ENCODE measurements at places on chromosomes 2 and 18.

DNA sequence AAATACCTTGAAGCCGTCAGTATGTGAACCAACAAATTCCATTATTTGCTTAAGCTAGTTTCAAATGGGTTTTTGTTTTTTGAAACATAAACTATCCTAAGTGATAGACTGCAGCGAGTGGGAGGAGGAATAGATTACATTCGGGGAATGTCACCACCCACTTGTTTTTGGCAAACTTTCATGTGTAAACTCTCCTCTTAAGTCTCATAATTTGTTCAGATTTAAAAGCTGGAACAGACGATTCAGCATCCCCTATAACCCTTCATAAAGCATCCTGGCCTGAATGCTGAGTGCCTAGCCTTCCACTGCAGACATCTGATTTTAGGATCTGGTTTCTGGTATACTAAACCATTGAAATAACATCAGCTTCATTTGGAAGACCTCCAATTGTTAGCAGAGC is 51.0 kb downstream of the CPO start:
- no peak for DNase-seq

GRCh38 chr2:241095594-241096290 is 6.3 kb downstream of the MTERF4 start:
- DNase-seq: no peak

- no peak for DNase-seq
Observed at GRCh38 chr2:56803596-56803995, 619.8 kb downstream of the CCDC85A start.

DNA sequence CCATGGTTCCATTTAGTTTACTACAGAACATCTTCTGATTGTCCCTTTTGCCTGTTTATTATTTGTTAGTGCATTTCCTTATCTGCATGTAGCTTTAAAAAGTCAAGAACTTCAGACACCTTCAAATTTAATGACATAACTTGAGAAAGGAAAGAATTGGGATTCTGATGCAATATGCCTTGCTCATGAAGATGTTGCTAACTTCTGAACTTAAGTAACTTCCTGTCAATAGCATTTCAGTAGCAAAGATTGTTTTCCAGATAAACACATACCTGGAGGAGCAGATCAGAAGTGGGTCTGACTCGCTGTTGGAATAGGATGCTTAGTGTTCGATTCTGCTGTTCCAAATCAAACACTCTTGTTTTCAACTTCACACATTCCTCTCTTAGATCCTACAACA is 190.2 kb upstream of the LYPD1 start:
- DNase-seq: no peak

DNA sequence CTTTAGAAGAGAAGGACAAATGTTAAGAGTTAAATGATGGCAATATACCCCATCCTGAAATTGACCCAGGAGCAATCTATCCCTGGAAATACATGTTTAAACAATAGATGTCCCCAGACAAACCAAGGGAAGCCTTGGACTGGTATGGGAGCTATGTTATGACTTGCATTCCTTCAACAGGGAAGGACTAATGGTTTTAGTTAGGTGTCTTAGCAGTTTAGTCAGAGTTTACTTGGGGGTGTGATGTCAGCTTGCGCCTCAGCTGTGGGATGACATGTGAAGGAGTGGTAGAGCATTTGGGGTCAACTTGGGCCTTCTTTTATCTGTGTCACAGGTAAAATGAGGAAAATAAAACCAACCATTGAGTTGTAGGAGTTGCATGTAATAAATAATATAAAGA is 36.8 kb downstream of the SPC25 start:
- no peak for DNase-seq

GRCh38 chr2:95353055-95353575 is 49.4 kb upstream of the FAHD2A start:
- DNase-seq: no peak

DNA sequence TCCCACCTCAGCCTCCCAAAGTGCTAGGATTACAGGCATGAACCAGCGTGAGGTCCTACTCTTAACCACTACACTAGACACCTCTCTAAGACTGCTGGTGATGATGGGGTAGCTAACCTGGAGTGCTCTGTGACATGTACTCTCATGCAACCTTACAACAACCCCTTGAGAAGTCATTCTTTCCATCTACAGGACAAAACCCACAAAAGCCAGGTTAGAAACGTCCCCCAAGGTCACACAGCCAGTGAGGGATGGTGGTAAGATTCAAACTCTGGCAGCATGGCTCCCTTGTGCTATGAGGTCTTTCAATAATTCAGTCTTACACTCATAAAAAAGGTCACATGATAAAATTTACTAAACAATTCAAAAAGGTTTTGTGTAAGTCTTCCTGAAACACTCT is 94.8 kb upstream of the SERTAD2 start:
- no peak for DNase-seq

DNA sequence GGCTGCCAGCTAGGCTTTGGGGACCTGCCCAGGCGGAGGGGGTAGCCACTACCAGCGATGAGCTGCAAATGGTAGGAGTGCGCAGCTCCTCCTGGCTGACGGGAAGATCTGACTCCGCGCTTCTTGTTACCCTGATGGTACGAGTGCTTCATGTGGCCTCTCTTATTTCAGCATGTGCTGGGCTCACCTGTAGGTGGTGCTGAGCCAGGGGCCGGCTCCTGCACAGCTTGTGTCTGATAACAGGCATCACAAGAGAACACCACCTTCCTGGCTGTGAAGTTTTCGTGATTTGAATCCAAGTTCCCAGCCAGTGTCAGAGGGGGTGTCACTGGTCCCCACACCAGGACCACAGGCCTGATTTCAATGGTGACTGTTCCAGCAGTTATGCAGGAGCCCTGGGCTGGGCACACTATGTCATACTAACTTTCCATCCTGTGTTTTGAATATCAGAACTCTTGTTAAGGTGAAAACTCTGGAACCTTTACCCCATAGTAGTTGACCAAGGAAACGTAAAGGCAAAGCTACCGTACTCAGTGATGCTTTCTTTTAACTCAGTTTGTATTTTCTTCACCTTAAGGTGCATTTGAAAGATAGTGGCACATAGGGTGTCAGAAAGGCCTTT is 28.0 kb downstream of the APCDD1 start:
- DNase-seq: no peak

GRCh38 chr2:147149575-147150240 is 695.1 kb upstream of the ACVR2A start:
- DNase-seq: no peak

DNA sequence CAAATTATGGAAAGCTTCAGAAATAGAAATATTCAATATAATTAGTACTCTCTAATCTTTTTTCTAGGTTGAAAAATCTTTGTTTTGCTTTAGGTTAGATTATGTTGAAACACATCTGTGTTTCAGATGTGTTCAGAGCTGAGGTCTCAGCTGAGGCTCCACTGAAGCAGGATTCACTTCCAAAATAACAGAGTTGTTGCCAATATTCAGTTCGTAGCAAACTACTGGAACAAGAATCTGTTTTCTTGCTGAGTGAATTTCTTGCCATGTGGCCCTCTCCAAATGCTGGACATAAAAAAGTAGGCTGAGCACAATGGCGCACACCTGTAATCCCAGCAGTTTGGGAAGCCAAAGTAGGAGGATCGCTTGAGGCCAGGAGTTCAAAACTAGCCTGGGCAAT is 8.7 kb downstream of the PHOSPHO2 start:
- no peak for DNase-seq

DNA sequence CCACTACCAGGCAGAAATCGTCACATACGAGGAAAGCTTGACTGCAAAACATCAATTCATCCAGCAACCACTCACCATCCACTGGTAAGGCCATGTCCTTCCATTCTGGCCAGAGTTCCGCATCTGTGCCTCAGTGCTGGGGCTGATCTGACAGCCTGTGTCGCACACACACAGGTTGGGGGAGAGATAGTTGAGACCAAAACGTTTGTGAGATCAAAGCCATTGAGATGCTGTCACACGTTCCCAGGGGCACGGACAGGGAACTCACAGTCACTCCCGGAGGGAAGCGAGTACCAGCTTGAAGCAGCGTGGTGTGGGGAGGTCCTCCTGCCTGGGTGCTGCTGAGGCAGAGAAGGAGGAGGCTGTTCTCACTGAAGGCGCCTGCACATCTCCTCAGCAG is 458.5 kb upstream of the SALL3 start:
- DNase-seq: no peak

DNA sequence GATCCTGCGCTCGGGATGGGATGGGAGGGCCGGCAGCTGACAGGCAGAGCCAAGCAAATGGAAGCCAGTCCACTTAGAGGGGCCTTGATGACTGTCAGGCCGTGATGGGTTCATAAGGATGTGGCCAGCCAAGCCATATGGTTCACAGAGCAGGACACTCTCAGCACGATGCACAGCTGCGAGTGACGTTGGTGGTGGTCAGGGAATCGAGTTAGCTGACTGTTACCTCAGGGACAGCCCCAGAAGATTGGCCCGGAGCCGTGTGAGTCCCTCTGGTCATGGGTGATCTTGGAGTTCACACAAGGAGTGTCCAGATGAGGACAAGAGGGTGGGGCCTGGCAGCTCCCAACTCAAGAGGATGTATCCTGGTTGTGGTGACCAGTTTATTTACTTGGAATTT is 70.2 kb downstream of the TPGS2 start:
- DNase-seq: no peak

GRCh38 chr18:36665952-36666351 is 162.8 kb downstream of the TPGS2 start:
- no peak for DNase-seq

DNA sequence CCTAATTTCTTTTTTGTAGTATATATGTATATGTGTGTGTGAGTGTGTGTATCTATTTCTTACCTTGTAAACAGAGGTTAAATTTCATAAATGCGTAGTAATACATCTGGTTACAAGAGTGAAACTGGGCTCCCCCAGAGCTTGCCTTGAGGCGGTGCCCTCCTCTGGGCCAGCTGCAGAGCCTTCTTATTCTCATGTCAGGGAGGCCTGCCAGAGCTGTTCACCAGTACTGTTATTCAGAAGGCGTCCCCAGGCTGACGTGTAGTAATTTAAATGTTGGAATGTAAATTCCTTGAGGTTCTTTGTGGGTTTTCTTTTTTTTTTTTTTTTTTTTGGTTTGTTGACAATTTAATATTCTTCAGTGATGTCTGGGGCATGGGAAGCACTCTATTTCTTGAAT is 11.2 kb downstream of the COPS8 start:
- DNase-seq: no peak

- DNase-seq: no peak
Observed at GRCh38 chr2:144682248-144682647, 162.3 kb upstream of the ZEB2 start.

DNA sequence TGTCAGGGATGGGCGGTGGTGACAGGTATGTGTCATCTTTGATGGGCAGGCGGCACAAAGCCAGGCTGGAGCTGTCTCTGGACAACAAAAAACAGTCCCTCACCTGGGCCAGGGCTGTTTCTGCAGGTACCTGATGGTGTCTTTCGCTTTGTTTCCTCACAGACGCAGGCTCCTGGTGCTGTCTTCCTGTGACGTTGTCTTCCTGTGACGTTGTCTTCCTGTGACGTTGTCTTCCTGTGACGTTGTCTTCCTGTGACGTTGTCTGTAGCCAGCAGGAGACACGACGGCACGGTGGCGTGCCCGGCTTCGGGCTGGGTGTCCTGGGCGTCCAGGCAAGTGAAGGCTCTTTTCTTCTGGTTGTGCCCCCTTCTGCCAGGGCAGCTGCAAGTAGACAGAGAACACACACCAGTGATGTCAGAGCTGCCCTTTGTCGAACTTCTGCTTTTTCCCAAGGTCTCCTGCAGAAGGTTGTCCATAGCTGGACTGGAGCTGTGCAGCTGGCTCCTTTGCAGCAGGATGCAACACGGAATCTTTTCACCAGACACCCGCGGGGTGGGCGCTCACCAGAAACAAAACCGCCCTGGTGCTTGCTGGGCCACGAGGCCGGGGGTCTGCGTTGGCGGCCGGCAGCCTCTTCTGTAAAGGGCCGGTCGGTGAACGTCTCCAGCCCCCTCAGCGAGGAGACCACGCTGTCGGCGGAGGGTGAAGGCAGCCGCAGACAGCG is 21.1 kb downstream of the GPR35 start:
- DNase-seq: no peak

DNA sequence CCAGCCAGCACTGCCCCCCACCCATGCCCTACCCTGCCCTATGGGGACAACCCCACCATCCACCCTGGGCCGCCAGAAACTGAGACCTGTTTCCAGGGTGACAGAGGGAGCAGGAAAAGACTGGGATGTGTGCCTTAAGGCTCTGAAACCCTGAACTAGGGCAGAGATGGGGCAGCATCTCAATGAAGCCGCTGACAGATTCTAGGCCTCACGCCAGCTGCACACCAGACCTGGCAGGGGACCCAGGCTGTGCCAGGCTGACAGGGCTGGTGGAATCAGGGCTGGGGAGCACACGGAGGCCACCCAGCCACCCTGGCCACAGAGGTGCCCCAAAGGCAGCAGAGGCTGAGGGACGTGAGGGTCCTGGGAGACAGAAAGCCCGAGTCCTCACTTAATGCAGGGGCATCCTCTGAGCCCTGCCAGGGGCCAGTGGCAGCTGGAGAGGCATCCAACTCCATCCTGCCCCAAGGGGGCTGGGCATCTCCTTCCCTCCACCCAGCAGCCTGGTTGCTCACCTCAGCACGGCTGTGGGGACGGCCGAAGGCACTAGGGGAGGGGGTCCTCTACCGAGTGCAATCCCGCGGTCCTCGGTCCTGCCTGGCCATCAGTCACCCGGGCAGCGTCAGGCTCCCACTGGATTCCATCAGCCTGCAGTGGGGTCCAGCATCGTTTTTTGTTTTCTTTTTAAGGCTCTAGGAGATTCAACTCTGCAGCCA is 169.2 kb downstream of the ZFP36L2 start:
- DNase-seq: no peak

DNA sequence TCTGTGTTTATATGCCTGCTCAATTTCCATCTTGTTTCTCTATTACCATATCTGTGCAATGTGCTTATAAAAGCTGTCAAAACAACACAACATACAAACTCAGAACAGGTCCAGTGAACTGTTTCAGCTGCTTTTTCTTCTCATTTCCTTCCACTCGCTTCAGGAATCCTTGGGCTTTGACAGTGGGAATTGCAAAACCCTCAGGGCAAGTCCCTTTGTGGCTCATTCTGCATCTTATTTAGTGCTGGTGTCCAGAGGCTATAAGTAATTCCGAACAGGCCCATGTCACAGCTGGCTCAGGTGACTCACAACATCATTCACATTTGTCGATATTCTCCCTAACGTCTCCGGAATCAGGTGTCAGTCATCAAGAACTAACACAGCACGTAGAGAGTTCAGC is 309.9 kb upstream of the ZNF521 start:
- no peak for DNase-seq

GRCh38 chr2:221716426-221717303 is 144.6 kb upstream of the EPHA4 start:
- no peak for DNase-seq

GRCh38 chr2:20370191-20370590 is 19.5 kb upstream of the PUM2 start:
- no peak for DNase-seq

- DNase-seq: no peak
Observed at GRCh38 chr2:231676243-231676642, 32.1 kb upstream of the PTMA start.

DNA sequence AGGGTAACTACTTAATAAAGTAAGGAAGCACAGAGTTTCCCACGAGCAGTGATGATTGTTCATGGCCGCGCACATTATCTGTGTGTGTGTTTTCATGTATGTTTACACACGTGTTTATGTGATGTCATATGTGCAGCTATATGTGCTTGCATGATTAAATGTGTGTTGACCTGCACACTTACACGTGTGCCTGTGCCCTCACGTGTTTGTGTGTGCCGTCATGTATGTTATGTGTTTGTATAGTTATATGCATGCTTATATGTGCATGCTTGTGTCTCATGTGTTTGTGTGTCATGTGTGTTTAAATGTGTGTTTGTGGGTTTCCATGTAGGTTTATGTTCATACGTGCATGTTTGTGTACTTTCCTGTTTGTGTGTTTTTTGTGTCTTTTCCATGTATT is 782.3 kb downstream of the GALR1 start:
- no peak for DNase-seq
